ENCODE measurements at places on chromosomes 3 and 15. TPM values are rescaled to one million over a fixed set of nuclear protein-coding genes. Genes with fewer than 3 reads are reported as not detected.

DNA sequence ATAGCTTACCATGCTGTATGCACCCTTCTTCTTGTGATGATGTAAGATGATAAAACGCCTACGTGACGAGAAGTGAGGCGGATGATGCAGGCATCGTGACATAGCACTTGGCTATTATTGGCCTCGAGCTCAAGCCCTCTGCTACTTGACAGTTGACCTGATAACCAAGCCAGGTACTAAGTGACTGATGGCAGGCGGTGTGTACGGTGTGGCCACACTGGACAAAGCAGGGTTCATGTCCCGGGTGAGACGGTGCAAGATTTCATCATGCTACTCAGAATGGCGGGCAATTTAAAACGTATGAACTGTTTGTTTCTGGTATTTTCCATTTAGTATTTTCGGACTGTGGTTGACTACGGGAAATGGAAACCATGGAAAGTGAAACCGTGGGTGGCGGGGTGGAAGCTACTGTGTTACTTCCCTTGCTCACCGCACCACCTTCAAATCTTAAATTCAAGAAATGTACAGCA lies 57.7 kb downstream of the SLC12A8 start:
- no peaks in the 10 kb centered on the region for H3K36me3 ChIP-seq
- H3K4me1 ChIP-seq: no peaks in the 10 kb centered on the region
- no peak overlapping the region for H3K4me3 ChIP-seq
- DNase-seq: no peak
- no peak overlapping the region for H3K27ac ChIP-seq

GRCh38 chr3:99648101-99648500 lies 9.7 kb downstream of the COL8A1 start:
- no peaks in the 10 kb centered on the region for H3K27me3 ChIP-seq
- H3K36me3 ChIP-seq: no peaks in the 10 kb centered on the region
- H3K4me3 ChIP-seq: no peak overlapping the region
- no peak overlapping the region for H3K27ac ChIP-seq

- no peaks in the 10 kb centered on the region for H3K36me3 ChIP-seq
- DNase-seq: no peak
- no peaks in the 10 kb centered on the region for H3K27me3 ChIP-seq
These were observed 85.3 kb downstream of the PCSK6 start for GRCh38 chr15:101404245-101404644.

DNA sequence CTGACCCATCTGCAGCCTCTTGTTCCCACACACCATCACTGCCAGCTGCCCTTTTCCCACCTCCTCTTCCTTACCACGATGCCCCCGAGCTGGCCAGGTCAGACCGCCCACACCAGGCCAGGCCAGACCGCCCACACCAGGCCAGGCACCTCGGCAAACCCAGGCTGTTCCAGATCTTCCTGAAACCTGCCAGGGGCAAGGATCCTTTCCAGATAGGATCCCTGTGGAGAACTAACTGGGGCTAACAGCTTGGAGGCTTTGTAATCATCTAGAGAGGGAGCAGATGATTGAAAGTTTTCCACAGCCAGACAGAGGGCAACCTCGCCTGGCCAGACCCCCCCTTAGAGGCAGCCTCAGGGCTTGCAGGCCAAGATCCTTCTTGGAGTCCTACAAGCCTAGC lies 287.3 kb upstream of the TLE3 start:
- H3K4me3 ChIP-seq: no peak overlapping the region
- no peak overlapping the region for H3K27ac ChIP-seq
- no peak for DNase-seq
- H3K27me3 ChIP-seq: no peaks in the 10 kb centered on the region
- no peaks in the 10 kb centered on the region for H3K36me3 ChIP-seq
- no peaks in the 10 kb centered on the region for H3K4me1 ChIP-seq

DNA sequence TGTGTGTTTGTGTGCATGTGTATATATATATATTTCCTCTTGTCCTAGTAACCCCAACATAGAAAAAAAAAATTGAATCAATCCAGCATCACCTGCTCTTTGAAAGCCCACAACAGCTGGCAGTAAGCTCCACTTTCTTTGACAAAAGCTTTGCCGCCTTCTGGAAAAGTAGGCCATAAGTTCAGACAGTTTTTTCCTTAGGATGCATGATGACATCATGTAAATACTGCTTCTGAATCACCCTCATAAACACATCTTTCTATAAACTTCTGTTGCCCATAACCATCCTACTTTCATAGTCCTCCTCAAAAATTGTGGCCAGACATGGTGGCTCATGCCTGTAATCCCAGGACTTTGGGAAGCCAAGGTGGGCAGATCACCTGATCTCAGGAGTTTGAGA lies 67.4 kb downstream of the CSNK1G1 start:
- H3K27ac ChIP-seq: no peak overlapping the region
- no peak overlapping the region for H3K4me3 ChIP-seq
- H3K36me3 ChIP-seq: no peaks in the 10 kb centered on the region
- no peak for DNase-seq

DNA sequence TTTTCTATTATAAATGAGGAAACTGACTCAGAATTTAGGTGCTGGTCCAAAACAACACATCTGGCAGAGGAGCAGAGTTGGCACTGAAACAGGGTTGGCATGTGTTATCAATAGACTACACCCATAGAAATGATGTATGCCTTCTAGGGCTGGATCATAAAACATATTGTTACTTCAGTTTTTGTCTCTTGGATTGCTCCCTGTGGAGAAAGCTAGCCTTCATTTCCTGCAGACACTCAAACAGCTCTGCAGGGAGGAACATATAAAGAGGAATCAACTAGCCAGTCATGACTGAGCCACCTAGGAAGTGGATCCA lies 507 bp upstream of the MRPL3 start:
- H3K27ac ChIP-seq: peak overlapping the region; percentile 72
- H3K27me3 ChIP-seq: no peaks in the 10 kb centered on the region
- H3K4me1 ChIP-seq: peaks cover 23% of the 10 kb centered on the region
- peaks cover 21% of the 10 kb centered on the region for H3K36me3 ChIP-seq
- H3K4me3 ChIP-seq: peak overlapping the region; percentile 79

- DNase-seq: no peak
- H3K27me3 ChIP-seq: no peaks in the 10 kb centered on the region
- no peaks in the 10 kb centered on the region for H3K36me3 ChIP-seq
- H3K27ac ChIP-seq: no peak overlapping the region
- no peak overlapping the region for H3K4me3 ChIP-seq
These were observed 2.1 kb downstream of the ACOX2 start for GRCh38 chr3:58534592-58535494.

DNA sequence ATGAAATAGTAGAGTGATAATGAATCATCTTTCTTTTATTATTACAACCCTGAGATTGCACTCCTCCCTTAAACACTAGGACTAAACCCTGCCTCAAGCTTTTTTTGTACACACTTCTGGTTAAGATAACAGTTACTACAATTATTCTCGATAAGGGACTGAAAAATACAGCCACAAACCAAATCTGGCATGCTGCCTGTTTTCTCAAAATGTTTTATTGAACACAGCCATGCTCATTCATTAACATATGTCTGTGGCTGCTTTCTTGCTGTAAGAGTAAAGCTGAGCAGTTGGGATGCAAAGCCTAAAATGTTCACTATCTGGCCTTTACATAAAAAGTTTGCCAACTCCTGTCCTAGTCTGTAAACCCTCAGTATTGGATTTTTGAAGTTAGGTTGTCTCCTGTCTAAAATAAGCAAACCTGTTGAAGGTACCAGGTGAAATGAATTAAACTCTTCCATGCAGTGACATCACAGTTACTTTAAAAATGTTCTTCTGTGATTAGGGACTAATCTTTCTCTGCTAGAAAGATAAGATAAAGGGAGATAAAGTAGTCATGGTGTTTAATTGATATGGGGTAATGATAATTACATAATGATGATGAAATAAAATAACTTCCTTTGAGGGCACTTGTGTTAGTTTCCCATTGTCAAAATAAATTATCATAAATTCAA lies 218.2 kb downstream of the STXBP5L start:
- no peaks in the 10 kb centered on the region for H3K27me3 ChIP-seq
- H3K4me3 ChIP-seq: no peak overlapping the region
- no peaks in the 10 kb centered on the region for H3K4me1 ChIP-seq
- H3K36me3 ChIP-seq: no peaks in the 10 kb centered on the region

DNA sequence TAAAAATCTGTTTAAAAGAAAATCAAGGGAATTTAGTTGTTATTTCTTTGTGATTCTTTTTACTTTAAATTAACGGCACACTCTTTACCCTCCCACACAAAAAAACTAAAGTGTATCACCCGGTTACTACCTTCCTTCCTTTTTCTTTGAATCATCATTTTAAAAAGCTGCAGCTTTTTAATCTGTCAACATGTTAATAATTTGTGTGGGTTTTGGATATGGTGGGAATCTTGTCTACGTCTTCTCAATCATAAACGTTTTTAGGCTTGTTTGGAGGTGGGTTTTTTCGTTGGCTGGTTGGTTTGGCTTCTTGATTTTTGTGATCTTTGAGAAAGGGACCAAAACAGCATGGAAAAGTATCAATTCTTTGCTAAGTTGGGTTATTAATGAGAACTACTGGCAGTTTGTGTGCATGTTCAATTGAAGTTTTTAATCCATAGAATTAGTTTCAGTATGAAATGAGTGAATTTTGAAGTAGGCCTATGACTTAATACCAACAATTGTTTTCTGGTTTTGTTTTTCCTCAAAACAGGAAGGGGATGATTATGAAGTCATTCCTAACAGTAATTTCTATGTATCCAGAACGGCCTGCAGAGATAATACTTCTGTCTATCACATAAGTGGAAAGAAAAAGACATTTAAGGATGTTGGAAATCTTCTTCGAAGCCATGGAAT lies 4.5 kb downstream of the SMC4 start:
- no peak for DNase-seq
- H3K27me3 ChIP-seq: no peaks in the 10 kb centered on the region
- H3K36me3 ChIP-seq: no peaks in the 10 kb centered on the region

DNA sequence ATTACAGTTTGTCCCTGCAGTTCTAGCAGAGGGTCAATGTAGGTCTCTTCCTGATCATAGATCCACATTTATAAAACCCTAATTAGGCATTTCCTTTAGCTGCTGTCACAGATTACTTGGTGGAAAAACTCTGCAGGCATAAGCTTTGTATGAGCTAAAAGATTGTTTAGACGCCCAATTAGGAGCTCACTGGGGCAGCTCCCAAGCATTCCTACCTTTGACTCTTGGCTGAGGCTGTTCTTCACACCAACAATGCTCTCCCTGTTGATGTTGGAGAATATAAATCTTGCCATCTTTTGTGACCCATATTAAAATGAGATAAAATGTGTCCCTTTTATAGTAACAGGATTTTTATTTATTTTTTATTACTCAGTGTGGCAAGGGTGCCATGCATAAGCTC lies 148.3 kb upstream of the TRIM42 start:
- no peaks in the 10 kb centered on the region for H3K4me1 ChIP-seq
- DNase-seq: no peak
- no peaks in the 10 kb centered on the region for H3K36me3 ChIP-seq
- H3K27ac ChIP-seq: no peak overlapping the region
- no peaks in the 10 kb centered on the region for H3K27me3 ChIP-seq

KNG1 gene
- not detected for total RNA-seq

DUOXA2 gene
- not detected for total RNA-seq

NANOGP8 gene
- total RNA-seq: not detected

ABHD14A gene
- 12.6 TPM for total RNA-seq

EXD1 gene
- total RNA-seq: not detected

Measured in naive thymus-derived CD4-positive, alpha-beta T cell (primary cell).